Stimulated activated CD8-positive, alpha-beta memory T cell treated with anti-CD3 and anti-CD28 coated beads, Interleukin-4, amount 100 ng/mL, for 1 hour (primary cell): ENCODE measurements at places on chromosomes 7 and 10.

DNA sequence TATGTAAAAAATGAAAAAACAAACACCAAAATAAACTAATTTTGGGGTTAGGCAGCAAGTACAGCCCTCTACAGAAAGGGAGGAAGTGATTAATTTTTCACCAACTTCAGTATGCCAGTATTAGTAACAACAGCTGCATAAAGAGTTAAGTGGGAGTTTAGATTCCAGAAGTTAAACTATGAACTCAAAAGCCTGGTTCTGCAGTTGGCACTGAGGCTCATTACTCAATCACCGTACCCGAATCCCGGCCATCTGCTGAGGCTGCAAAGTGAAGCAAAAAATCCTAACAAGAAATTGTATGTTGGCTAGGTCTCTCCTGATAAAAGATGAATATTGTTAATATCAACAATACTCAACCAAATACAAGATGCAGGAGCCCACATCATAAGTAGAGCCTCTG lies 4.0 kb downstream of the NUDT5 start:
- DNase-seq = no peak

DNA sequence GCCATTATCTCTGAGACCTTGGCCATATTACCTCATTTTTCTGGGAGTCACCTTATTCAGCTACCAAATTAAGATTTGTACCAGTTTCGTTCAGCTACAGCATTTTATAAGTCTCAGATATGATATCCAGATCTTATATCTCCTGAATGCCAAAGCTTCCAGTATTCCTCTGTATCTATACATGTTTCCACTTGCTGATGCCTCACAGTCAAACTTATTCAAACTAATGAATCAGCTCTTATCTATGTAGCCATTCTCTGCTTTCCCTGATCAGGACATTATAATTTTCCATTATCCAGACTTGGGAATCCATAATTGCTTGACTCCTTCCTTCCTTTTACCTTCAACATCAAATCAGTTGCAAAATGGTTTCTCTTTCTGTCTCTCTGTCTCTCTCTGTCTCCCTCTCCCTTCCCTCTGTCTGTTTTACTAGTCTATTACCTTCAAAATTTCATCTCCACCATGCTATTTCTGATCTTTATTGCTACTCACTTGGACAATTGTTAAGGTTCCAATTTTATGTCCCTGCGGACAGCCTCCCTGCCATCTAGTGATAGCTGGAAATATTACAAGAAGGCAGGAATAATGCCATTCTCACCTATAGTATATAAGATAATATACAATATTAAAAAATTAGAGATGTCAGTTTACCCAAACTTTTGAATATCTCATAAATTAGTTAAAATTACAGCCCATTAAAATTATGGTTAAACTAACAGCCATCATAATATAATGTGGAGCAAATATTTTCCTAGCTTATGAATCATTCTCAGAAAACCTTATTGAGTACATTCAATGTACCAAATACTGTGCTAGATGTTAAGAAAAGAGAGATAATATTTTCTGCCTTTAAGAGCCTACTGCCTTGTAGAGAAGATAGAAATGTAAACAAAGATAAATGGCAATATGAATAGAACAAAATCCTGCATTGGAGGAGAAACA lies 89.8 kb downstream of the PCLO start:
- no peak for DNase-seq

DNA sequence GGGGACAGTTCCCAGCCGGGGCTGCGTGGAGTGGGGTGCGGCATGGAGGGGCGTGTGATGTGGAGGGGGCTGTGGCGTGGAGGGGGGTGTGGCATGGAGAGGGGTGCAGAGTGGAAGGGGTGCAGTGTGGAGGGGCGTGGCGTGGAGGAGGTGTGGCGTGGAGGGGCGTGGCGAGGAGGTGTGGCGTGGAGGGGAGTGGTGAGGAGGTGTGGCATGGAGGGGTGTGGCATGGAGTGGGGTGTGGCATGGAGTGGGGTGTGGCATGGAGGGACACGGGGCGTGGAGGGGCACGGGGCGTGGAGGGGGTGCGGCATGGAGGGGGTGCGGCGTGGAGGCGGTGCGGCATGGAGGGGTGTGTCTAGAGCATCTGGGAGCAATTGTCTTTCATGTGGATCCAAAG lies 33.6 kb downstream of the NKX6-2 start:
- DNase-seq = no peak

GRCh38 chr7:55527307-55527706 lies 45.0 kb downstream of the VOPP1 start:
- no peak for DNase-seq
